Colonic mucosa (tissue), 4 donors: ENCODE measurements at places on chromosomes 1 and 21.

GRCh38 chr1:23524163-23524562 is 6.9 kb downstream of the E2F2 start:
- no peaks in the 10 kb centered on the region for H3K36me3 ChIP-seq
- peaks cover 30% of the 10 kb centered on the region for H3K4me1 ChIP-seq
- H3K27me3 ChIP-seq: no peaks in the 10 kb centered on the region
- peak overlapping the region; percentile 82 for H3K27ac ChIP-seq

- no peaks in the 10 kb centered on the region for H3K4me1 ChIP-seq
- no peak overlapping the region for H3K27ac ChIP-seq
- no peak overlapping the region for H3K4me3 ChIP-seq
- no peak for DNase-seq
Measured at GRCh38 chr1:56456435-56457101, 122.8 kb downstream of the PLPP3 start.

- no peak overlapping the region for H3K27ac ChIP-seq
- H3K27me3 ChIP-seq: no peaks in the 10 kb centered on the region
- H3K36me3 ChIP-seq: no peaks in the 10 kb centered on the region
Measured at GRCh38 chr1:243271996-243272395, 16.2 kb downstream of the SDCCAG8 start.

DNA sequence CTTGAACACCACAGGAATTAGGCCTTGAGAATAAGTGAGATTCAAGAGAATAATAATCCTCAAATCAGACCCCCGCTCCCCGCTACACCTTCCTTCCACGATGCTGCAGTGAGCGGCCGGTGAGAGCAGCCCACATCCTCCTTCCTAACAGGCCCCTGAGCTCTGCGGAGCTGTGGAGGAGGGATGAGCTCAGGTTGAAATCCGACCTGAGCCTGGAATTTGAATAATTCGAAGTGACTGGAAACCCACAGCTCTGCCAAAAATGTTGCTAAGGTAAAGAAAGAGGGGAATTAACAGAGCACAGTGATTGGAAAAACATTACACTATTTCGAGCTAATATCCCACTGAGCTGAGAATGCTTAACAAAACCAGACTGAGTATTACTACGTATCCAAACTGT is 90.0 kb downstream of the URB2 start:
- no peaks in the 10 kb centered on the region for H3K27me3 ChIP-seq
- H3K27ac ChIP-seq: no peak overlapping the region
- no peak overlapping the region for H3K4me3 ChIP-seq
- no peaks in the 10 kb centered on the region for H3K36me3 ChIP-seq
- DNase-seq: no peak

DNA sequence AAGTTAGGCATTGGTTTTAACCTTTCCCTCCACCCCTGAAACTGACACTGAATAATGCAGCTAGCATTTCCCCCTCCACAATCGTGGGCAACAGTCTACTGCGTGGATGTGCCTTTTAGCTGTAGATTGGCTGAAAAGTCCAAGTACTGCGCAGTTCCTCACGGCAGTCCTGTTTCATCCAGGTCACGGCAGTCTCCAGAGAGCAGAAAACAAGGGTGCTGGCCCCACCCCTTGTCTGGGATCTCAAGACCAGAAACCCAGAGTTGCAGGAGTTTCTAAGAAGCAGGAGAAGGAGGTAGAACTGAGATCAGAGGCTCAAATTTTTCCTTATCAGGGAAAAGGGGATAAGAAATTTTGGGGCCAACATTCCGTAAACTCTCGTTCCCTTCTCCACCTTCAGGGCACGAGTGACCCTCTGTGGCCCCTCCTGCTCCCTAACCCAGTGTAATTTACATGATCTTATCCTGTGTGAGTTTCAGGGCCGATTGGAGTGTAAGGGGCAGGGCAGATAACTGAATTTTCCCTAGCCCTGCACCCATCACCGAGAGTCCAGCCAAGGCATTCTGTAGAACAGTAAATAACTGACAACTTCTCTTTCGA is 25.9 kb upstream of the PLA2G2C start:
- no peak overlapping the region for H3K4me3 ChIP-seq
- peaks cover 8% of the 10 kb centered on the region for H3K4me1 ChIP-seq
- peak; percentile 34 for DNase-seq
- H3K27me3 ChIP-seq: no peaks in the 10 kb centered on the region
- H3K36me3 ChIP-seq: no peaks in the 10 kb centered on the region
- peak overlapping the region; percentile 76 for H3K27ac ChIP-seq

- no peaks in the 10 kb centered on the region for H3K27me3 ChIP-seq
- H3K4me3 ChIP-seq: no peak overlapping the region
- H3K27ac ChIP-seq: no peak overlapping the region
- H3K36me3 ChIP-seq: no peaks in the 10 kb centered on the region
- H3K4me1 ChIP-seq: no peaks in the 10 kb centered on the region
- DNase-seq: no peak
Measured at GRCh38 chr1:38179483-38179882, 132.9 kb upstream of the POU3F1 start.

GRCh38 chr1:204493145-204493983 is 1.2 kb downstream of the PIK3C2B start:
- DNase-seq: peak; percentile 93
- H3K36me3 ChIP-seq: no peaks in the 10 kb centered on the region
- peak overlapping the region; percentile 96 for H3K4me3 ChIP-seq
- H3K4me1 ChIP-seq: no peaks in the 10 kb centered on the region
- no peaks in the 10 kb centered on the region for H3K27me3 ChIP-seq

DNA sequence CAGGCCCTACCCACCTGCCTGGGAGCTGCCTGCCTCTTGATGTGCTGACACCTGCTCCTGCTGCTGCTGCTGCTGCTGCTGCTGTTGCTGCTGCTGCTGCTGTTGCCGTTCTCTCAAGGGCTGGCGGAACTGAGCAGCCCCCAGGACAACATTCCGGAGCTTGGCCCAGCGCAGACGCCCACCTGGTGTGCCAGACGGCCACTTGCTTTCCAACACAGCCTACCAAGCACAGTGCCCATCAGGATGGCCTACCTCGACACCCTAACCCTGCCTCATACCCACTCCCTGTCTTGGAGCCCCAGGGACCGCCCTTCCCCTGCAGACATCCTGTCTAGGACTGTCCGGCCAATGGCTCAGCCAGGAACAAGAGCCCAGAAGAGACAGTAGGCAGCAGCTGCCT is 11.8 kb downstream of the DENND4B start:
- H3K27me3 ChIP-seq: no peaks in the 10 kb centered on the region
- peaks cover 14% of the 10 kb centered on the region for H3K36me3 ChIP-seq
- H3K4me1 ChIP-seq: no peaks in the 10 kb centered on the region
- no peak overlapping the region for H3K27ac ChIP-seq
- no peak for DNase-seq
- no peak overlapping the region for H3K4me3 ChIP-seq

- DNase-seq: no peak
- no peaks in the 10 kb centered on the region for H3K4me1 ChIP-seq
- peaks cover 3% of the 10 kb centered on the region for H3K27me3 ChIP-seq
- no peak overlapping the region for H3K4me3 ChIP-seq
- no peak overlapping the region for H3K27ac ChIP-seq
- no peaks in the 10 kb centered on the region for H3K36me3 ChIP-seq
Measured at GRCh38 chr1:227998374-227999055, 8.3 kb upstream of the WNT3A start.

- H3K27me3 ChIP-seq: no peaks in the 10 kb centered on the region
- no peak for DNase-seq
- H3K36me3 ChIP-seq: no peaks in the 10 kb centered on the region
- no peak overlapping the region for H3K27ac ChIP-seq
- no peak overlapping the region for H3K4me3 ChIP-seq
Measured at GRCh38 chr1:205369701-205370123, 13.0 kb upstream of the KLHDC8A start.

- no peaks in the 10 kb centered on the region for H3K27me3 ChIP-seq
- H3K4me1 ChIP-seq: no peaks in the 10 kb centered on the region
- H3K4me3 ChIP-seq: no peak overlapping the region
- H3K27ac ChIP-seq: no peak overlapping the region
Measured at GRCh38 chr1:24867084-24867870, 62.8 kb downstream of the RUNX3 start.

DNA sequence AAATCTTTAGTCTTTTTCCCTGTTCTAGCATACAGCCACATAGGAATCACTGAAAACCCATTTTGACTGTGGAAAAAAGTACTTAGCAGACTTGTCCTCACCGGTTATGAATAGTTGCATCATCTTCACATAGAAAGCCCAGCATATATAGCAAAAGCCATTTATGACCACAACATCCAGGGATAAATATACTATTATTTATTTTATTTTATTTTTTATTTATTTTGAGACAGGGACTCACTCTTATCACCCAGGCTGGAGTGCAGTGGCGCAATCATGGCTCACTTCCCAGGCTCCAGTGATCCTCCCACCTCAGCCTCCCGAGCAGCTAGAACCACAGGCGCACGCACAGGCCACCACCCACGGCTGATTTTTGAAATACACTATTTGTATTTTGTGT is 175.3 kb downstream of the GALNT2 start:
- no peak overlapping the region for H3K27ac ChIP-seq
- no peak for DNase-seq
- no peak overlapping the region for H3K4me3 ChIP-seq
- H3K36me3 ChIP-seq: no peaks in the 10 kb centered on the region

DNA sequence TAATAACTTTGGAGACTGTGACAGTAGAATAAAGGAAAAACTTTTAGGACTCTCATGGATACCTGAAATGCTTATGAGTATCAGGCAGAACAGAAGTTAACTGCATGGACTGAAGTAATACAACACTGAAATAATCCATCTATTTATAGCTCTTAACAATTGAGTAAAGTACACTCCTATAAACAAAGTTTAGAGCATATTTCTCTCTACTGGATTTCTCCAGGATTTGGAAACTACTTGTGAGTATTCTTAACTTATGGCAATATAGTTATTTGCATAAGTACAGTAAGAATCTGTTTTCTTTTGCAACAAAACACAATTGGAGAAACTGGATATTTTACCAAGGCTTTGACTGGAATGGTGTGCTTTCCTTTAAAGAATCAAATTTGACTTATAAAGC is 9.9 kb upstream of the CD48 start:
- no peaks in the 10 kb centered on the region for H3K4me1 ChIP-seq
- H3K27me3 ChIP-seq: no peaks in the 10 kb centered on the region
- H3K36me3 ChIP-seq: no peaks in the 10 kb centered on the region
- no peak for DNase-seq
- H3K4me3 ChIP-seq: no peak overlapping the region

- no peak overlapping the region for H3K4me3 ChIP-seq
- H3K27me3 ChIP-seq: no peaks in the 10 kb centered on the region
- no peak overlapping the region for H3K27ac ChIP-seq
- no peak for DNase-seq
- no peaks in the 10 kb centered on the region for H3K36me3 ChIP-seq
Measured at GRCh38 chr21:41821756-41822431, 55.0 kb upstream of the RIPK4 start.

GRCh38 chr1:182886985-182887384 is 47.8 kb downstream of the DHX9 start:
- no peak overlapping the region for H3K27ac ChIP-seq
- no peak overlapping the region for H3K4me3 ChIP-seq
- H3K4me1 ChIP-seq: no peaks in the 10 kb centered on the region
- DNase-seq: no peak
- H3K27me3 ChIP-seq: no peaks in the 10 kb centered on the region
- H3K36me3 ChIP-seq: peaks cover 6% of the 10 kb centered on the region

DNA sequence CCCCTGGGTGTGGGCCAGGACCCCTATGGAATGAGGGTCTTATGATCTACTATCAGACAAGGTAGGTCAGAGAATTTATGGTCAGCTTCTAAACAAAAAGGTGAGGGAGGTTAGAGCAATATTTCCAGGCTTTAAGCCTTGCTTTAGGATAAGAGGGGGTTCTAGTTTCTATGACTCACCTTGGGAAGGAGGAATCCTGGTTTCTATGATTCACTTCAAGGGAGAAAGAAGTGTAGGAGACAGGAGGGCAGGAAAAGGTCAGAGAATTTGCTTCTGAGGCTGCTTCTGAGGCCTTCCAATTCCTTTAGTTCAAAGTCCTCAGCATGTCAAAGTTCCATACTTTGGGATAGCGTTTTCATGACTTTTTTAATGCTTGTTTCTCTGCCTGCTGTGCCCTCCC is 35.2 kb downstream of the RGL1 start:
- no peak overlapping the region for H3K27ac ChIP-seq
- DNase-seq: no peak
- H3K27me3 ChIP-seq: no peaks in the 10 kb centered on the region
- no peaks in the 10 kb centered on the region for H3K36me3 ChIP-seq
- H3K4me1 ChIP-seq: peaks cover 3% of the 10 kb centered on the region
- no peak overlapping the region for H3K4me3 ChIP-seq

GRCh38 chr1:32250893-32251716 is at the start of gene LCK:
LCK (plus strand) TSS chr1:32251265; CDS start chr1:32274330, 23,065 bp downstream.
- DNase-seq: no peak
- peaks cover 10% of the 10 kb centered on the region for H3K4me1 ChIP-seq
- H3K27ac ChIP-seq: peak within 1 kb of the TSS; percentile 68
- no peaks in the 10 kb centered on the region for H3K27me3 ChIP-seq

DNA sequence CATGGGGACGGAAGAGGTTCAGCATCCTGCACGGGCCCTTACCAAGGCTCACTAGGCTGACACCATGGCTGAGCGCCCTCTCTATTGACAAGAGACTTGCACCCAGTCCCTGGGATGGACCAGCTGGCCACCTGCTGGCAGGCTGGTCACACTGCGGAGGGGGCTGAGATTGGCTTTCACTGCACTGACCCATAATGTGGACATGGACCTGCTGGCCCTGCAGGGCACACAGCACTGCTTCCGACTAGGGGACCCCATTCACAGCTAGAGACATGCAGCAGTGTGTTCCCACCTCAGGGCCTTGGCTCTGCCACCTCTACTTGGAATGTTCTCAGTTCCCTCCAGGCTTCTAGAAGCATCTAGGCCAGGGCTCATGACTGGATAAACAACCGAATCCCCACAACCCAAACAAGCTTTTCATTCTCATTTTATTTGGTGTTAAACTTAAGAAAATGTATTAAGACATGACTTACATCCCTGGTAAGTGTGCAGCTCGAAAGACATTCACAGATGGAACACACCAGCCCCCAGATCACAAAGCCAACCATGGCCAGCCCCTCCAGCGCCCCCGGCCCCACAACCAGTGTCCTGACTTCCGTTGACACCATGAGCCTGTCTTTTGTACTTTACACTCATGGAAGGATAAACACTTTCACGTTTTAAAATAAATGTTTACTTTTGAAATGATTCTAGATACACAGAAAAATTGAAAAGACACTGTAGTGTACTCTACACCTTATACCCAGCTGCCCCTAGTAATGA is 9.3 kb upstream of the SRARP start:
- H3K27me3 ChIP-seq: no peaks in the 10 kb centered on the region
- no peak overlapping the region for H3K27ac ChIP-seq
- H3K4me1 ChIP-seq: no peaks in the 10 kb centered on the region
- peak; percentile 62 for DNase-seq
- H3K36me3 ChIP-seq: no peaks in the 10 kb centered on the region
- no peak overlapping the region for H3K4me3 ChIP-seq

DNA sequence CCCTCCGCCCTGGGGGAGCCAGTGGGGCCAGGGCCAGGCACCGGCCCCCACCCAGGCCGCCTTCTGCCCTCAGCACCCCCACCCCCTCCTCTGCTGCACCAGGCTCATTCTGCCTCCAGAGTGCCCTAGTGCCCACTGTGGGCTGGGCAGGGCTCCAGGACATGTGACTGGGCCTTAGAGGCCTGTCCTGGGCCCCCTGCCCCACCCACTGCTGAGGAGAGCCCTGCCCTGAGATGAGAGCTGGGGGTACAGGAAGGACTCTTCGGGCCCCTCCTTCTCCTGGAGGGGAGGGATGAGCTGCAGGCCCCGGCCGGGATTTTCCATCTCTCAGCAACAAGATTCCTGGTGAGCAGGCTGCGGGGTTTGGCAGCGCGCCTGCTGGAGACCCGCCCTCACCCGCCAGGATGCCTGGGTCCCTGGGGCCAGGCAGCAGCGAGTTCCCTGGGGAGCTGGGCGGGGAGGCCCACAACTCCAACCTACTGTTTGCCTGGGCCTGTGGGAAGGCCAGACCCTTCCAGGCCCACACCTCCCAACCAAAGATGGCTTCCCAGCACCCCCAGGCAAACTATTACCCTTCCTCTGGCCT is 14.0 kb downstream of the AHDC1 start:
- no peak overlapping the region for H3K27ac ChIP-seq
- no peak overlapping the region for H3K4me3 ChIP-seq
- no peak for DNase-seq
- peaks cover 14% of the 10 kb centered on the region for H3K4me1 ChIP-seq
- no peaks in the 10 kb centered on the region for H3K36me3 ChIP-seq
- H3K27me3 ChIP-seq: no peaks in the 10 kb centered on the region
